ENCODE measurements at places on chromosomes 12 and 14.

DNA sequence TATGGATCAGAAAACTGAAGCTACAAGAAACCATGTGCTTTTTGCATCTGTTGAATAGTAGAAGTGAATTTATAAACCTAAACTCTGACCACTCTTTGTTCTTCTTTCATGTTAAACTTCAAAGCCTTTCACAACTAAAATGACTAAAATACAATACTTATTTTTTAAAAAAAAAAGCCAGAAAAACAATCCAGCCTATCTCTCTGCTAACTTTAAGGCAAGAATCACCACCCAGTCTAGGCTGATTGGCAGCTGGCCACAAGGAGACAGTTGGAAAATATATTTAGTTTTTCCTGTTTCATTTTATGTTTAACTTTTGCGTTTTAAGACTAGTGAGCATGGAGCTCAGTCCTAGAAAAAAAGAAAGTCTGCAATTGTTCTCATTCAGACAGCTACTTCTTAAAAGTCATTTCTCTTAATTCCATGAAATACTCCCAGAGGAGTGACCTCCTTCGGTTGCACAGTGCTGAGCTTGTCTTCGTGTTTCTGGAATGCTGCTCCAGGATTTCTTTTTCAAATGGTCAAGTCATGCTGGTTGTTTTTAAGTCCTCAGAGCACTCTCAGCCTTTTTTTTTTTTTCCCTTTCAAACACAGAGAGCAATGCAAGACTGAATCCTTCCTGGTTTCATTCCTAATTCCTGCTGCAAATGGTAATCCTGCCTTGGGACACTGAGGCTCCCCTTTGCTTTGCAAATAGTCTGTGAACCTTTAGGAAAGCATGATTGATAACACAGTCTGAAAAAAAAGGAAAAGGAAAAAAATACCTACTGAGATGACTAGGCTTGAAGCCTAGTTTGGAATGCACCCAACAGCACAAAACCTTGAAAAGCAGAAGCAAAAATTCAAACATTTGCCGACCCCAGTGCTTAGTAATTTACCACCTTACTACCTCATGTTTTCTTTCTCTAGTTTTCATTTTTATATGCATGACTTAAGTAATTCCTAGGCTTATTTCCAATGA is 233.3 kb upstream of the DAAM1 start:
- no peak for DNase-seq

DNA sequence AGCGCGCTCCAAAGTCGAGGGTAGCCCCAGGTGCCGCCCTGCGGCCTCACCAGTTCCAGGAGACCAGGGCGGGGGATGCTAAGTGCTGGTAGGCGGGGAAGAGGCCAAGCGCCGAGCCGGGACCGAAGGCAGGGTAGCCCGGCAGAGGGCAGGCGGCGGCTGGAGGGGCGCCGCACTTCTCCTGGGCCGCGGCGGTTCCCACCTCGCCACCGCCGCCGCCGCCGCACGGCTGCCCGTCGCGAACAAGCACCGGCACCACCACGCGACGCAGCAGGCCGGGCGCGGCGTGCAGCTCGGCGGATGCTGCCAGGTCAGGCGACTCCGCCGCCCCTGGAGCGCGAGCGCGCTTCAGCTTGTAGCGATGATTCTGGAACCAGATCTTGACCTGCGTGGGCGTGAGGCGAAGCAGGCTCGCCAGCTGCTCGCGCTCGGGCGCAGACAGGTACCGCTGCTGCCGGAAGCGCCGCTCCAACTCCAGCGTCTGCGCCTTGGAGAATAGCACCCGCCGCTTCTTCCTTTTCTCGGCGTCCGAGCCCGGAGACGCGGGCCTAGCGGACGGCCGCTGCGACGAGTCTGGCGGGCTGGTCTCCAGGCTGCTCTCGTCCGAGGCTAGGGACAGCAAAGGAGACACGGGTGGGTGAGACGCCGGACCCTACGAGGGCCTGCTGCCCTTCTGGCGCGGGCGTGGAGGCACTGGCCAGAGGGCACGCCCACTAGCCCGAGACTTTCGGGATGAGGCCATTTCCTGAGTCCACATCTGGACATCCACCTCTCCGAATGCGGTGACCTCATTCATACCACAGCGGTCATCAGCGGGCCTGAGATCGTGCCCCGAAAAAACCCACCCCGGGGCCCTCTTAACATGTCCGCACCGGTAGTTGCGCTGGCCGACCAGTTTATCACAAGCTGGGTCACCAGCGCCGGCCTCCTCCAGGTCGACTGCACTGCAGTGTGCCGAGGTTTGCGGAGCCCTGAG is 1.3 kb downstream of the NKX2-8 start:
- DNase-seq, result no peak

- no peak for DNase-seq
Observed at GRCh38 chr12:107780298-107780697, 5.8 kb downstream of the ASCL4 start.

- DNase-seq, result no peak
Observed at GRCh38 chr12:20695232-20695631, at the start of gene SLCO1C1. TSS of gene SLCO1C1 (plus strand) at chr12:20695332. CDS start at chr12:20699577, 4,245 bp downstream.

DNA sequence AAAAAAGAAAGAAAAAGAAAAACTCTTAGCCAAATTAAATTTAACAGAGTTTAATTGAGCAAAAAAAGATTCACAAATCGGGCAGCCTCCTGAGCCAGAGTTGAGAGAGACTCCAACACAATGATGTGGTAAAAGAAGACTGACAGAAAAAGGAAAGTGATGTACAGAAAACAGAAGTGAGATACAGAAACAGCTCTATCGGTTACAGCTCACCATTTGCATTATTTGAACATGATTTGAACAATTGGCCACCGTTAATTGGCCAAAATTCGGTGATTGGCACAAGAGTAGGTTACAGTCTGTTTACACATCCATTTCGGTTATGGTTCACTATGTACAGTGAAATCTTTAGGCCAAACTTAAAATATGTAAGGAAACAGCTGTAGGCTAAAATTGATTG is 117.7 kb downstream of the SPTSSA start:
- no peak for DNase-seq

DNA sequence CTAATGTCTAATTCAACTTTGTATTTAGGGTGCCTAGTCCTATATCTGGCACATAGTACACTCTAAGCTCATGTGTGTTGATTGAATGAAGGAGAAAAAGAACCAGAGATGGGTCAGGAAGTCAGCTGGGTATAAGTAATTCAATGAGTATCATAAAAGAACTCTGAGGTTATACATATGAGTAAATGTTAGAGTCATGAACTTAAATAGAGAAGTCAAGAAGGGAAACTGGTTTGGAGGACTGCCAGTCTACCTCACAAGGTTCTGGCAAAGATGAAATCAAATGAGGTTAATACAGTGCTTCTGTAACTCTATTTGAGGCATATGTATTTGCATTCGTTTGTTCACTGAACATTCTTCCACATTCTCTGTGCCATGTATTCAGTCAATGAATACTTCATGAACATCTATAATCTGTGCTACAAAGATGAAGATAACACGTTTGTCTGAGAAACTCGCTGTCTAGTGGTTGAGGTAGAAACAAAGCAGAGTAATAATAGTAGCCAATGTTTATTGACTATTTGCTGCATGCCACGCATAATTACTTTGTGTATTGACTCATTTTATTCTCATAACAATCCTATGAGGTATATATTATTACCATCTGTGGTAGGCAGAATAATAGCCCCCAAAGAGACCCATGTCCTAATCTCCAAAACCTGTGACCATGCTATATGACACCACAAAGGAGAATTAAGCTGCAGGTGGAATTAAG is 88.9 kb downstream of the PTGER2 start:
- no peak for DNase-seq

DNA sequence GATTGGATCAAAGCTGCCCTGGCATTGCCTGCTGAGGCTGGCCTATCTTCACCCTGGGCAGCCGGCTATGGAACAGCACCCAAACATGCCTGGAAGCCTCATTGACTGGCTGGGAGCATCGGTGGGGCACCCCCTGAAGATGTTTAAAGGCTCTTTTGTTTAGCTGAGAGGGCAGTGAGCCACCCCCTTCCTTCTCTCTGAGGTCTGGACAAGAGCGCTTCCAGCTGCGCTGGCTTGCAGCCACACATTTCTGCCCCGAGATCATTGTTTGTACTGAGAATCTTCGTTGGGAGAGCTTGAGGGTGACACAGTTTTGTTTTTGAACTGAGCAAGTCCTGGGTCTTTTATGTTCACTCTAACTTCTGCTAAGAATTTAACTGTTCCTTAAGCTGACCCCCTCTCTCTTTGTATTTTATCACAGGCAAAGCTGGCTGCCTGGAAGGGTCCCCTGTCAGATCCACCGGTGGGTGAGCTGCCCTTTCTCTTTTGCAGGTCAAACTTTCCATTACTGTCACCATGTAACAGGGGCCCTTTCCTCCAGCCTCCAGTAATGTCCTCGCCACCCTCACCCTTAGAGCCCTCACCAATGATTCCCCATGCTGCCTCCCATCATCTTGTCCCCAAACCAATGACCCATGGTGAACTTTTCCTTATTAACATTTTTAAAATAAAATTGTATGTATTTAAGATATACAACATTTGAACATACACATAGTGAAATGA is 212.2 kb downstream of the KIF26A start:
- no peak for DNase-seq

GRCh38 chr12:58873496-58873895 is 46.8 kb downstream of the LRIG3 start:
- no peak for DNase-seq

GRCh38 chr14:73295198-73295796 is 58.0 kb downstream of the PAPLN start:
- no peak for DNase-seq

GRCh38 chr12:4420138-4420670 is 25.4 kb downstream of the FGF6 start:
- DNase-seq, result no peak

- no peak for DNase-seq
Observed at GRCh38 chr12:131321988-131322387, 368.3 kb downstream of the ADGRD1 start.

- DNase-seq, result no peak
Observed at GRCh38 chr12:124841558-124841945, 22.1 kb downstream of the SCARB1 start.

DNA sequence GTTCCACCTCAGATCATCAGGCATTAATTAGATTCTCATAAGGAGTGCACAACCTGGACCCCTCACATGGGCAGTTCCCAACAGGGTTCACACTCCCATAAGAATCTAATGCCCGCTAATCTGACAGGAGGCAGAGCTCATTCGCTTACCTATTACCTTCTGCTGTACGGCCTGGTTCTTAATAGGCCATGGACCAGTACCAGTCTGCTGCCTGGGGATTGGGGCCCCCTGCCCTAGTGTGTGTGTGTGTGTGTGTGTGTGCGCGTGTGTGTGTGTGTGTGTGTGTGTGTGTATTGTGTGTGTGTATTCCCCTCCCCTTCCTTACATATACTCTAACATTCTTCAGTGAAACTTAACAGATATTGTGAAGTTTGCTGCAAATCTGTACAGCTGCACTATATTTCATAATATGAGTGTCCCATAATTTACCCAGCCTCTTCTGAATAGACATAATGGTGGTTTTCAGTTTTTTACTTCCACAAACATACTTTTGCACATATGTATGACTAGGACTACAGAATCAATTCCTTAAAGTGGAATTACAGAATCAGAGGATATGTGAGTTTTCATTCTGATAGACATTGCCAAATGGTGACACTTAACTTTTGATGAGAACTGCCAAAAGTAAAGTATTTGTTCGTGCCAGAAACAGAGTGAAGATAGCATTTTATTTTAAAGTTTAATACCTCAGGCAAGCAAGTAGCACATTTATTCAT is 205.2 kb upstream of the EEA1 start:
- DNase-seq, result no peak

DNA sequence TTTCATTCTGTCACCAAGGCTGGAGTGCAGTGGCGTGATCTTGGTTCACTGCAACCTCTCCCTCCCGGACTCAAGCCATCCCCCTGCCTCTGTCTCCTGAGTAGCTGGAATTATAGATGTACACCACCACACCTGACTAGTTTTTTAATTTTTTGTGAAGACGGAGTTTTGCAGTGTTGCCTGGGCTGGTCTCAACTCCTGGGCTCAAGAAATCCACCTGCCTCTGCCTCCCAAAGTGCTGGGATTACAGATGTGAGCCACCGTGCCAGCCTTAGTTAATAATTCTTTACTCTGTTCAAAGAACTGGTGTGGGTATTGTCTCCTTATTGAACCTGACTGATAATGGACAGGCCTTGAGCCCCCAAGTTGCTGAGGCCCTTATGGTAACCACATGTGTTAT is 10.4 kb upstream of the KRT7 start:
- DNase-seq, result no peak

DNA sequence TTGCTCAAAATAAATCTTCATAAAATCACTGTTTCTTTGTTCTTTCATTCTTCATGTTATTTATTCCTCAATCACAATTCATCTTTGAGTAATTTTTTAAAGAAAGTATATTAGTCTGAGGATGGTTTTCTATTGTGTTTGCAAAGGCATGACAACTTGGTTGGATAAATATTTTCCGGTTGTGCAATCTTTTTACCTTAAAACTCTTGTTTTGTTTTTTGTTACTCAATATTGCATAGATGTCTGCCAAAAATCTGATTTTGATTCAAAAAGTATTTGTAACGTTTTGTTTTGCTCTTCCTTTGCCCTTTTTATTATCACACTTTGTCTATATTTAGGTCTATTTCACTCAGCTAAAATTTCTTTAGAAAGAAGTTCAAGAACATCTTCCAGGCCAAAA is 86.2 kb upstream of the SYT1 start:
- DNase-seq, result no peak

- DNase-seq, result peak; percentile 90
Observed at GRCh38 chr14:90409209-90409730, 12.4 kb downstream of the CALM1 start.

DNA sequence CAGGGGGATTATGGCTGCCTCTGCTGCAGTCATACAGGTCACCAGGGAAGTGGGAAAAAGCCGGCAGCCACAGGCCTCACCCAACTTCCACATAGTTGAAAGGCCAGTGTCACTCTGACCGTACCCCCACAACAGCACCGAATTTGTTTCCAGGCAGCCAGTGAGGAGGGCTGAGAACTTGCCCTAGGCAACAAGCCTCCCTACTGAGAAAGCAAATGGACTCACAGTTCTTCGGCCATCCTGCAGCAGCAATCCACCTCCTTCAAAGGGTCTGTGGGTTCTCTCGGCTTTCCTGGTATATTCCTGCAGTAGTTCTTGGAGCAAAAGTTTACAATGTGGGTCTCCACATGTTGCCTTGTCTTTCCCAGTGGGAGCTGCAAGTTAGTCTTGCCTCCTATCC is 251.3 kb downstream of the ETNK1 start:
- no peak for DNase-seq

GRCh38 chr14:93375673-93376156 is 28.7 kb downstream of the COX8C start:
- DNase-seq, result no peak

- no peak for DNase-seq
Observed at GRCh38 chr14:31893221-31893757, 183.8 kb upstream of the ARHGAP5 start.

Data from AG04450 (cell line).